ENCODE measurements at places on chromosomes 6 and 20.

DNA sequence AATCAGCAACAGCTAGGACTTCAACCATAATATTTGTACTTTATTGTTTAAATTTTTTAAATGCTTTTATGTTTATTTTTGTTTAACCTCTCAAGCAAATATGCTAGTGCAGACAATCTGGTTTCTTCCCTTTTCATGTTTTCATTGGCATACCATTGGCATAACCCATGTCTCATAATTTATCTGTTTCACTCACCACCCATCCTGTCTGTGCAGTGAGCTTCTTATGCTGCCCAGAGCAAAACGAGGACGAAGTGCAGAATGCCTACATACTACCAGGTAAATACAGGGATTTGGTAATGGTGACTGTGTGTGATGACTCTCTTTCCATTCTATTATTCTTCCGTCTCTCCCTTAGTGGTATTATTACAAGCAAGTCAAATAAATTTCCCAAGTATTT lies 361.4 kb upstream of the KCNQ5 start:
- DNase-seq, result no peak

DNA sequence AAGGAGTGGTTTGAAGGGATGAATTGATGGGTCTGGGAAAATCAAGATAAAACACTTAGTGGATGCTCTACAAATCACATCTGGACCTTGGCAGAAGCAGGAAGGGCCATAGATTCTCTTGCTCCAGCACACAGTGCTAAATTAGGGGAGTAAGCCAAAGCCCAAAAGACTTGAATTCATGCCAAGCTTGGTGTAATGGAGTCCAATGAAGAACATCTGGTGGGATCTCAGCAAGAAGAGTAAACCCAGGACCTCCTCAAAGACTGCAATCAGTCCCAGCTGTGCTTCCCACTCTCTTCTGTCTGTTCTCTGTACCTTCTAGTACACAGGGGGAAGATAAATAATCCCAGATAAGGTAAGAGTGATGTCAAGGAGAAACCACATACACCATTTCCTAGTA lies 683.4 kb downstream of the RNF144B start:
- DNase-seq, result no peak

DNA sequence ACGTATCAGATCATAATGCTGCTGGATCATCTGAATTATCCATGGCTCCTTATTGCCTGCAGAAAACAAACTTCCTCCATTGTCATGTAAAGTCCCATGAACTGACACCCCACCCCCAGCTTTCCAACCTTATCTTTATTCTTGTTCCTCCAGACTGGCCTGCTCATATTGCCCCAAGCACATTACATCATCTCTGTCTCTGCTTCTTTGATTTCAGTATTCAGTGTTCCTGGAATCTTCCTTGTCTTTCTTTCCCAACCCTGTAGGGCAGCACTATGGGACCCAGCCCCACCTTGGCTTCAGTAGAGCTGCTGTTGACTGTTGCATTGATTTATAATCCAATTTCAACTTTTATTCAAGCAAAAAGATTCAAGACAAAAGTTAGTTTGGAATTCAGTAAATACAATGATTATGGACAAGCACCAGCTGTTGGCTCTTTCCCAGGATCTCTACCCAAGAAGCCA lies 187.5 kb upstream of the ECI2 start:
- DNase-seq, result no peak

DNA sequence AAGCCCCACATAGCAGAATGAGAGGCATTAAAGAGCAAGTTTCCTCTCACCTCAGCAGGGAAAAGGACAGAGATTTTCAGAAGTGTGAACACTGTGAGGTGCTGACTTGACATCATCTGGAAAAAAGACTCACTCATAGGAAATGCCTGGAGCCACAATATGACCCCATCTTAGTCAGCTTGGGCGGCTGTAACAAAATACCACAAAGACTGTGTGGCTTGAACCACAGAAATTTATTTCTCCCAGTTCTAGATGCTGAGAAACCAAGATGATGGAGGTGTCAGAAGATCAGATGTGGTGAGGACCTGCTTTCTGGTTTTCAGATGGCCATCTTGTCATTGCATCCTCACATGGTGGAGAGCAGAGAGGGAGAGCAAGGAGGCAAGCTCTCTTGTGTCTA lies 253.1 kb downstream of the ADGB start:
- no peak for DNase-seq
